ENCODE measurements at places on chromosomes 3 and 15.

DNA sequence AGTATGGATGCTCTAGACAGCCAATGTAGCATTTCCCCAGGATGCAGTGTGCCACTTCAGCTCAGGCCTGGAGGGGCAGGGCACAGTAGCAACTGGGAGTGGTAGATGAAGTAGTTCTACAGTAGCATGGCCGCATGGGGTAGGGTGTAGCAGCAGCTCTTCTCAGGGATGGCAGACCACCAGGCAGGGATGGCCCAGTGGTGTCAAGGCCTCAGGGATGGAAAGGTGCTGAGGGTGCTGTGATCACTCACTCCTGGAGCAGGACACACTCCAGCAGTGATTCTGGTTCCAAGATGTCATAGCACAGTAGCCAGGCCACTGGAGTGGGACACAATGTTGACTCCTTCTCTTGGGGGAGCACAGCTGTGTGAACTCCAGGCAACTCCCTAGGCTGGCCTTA lies 210.9 kb upstream of the LYSMD4 start:
- no peak for DNase-seq

DNA sequence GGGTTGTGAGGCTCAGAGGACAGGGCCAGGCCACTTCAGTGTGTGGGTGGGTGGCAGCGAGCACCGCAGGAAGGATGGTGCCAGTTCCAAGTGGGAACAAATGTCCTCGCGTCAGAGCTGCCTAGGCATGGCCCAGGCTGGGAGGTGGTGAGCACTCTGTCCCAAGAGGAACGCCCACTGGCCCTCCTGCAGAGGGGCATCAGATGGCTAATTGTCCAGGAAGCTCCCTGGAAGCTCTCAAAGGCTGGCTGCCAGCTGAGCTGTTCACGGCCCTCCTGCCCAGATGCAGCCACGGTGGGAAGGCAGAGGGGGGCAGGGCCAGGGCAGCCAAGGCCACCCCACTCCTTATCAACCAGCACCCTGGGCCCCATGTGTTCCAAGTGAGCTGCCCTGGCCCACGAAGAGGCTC lies 55.2 kb downstream of the IQSEC1 start:
- no peak for DNase-seq

DNA sequence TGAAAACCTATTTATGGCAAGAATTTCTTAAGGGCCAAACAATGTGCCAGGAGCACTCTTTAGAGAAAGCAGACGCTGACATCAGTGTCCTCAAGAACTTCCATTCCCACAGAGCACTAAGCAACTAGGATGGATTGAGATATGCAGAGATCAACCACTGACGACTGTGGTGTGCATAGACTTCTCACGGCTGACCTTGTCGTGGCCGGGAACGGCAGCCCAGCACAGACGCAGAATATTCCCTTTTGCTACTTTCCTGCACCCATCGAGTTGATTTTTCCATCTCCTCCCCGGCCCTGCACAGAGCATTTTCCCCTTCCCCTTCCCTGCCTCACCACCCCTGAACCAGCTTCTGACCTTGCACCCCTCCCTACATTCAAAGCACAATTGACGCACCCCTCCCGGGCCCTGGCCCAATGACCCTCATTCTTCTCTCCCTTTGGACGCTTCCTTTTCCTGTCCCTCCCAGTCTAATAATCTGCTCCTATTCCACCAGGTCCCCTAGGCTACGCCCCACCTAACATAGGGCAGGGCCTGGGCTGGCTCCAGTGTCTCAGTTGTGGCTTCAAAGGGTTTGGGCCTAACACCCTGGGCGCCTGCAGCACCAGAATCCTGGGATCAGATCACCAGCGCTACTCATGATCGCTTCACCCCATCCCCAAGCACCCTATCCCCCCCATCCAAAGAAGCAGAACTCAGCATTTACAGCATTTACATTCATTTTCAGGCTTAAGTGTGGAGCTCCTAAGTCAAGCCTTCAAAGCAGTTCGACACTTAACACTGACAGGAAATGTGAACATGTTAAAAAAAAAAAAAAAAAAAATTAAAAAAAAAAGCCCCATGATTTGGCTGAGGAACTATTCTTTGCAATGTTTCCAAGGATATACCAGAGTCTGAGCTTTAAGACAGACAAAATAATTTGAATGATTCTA lies 151.2 kb downstream of the FOXP1 start:
- DNase-seq, result no peak

- DNase-seq, result no peak
Observed at GRCh38 chr3:65893631-65894030, 145.1 kb downstream of the MAGI1 start.

GRCh38 chr15:29014493-29014892 lies 128.7 kb downstream of the APBA2 start:
- no peak for DNase-seq

- peak; percentile 50 for DNase-seq
Observed at GRCh38 chr3:69406163-69406562, 20.3 kb upstream of the FRMD4B start.

DNA sequence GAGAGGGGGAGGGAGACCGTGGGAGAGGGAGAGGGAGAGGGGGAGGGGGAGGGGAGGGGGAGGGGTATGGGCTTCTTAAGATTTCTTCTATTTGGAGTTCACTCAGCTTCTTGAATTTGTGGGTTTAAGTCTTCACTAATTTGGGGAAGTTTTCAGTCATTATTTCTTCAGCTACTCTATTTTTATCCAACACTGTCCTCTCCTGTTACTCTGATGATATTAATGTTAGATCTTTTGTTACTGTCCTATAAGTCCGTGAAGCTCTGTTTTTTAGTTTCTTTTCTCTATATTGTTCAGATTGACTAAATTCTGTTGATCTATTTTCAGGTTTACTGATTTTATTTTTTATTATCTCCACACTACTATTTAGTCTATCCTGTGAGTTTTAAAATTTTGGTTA lies 351.5 kb upstream of the TPM1 start:
- DNase-seq, result no peak

DNA sequence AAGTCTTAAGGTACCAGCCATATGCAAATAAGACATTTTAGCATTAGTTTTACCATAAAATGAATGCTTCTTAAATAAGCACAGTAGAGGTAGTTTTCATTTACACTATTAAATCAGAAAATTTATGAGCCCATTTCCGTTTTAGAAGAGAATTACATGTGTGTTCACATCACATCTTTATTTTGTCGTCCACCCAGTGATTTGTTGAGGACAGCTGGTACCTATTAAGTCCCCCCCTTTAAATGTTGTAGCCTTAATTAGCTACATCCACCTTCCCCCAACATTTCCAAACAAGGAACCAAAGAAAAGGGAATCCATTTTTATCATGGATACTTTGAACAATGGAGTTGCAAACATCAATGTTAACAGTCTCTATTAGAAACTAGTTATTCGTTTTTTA lies 6.8 kb downstream of the IL17RD start:
- no peak for DNase-seq

DNA sequence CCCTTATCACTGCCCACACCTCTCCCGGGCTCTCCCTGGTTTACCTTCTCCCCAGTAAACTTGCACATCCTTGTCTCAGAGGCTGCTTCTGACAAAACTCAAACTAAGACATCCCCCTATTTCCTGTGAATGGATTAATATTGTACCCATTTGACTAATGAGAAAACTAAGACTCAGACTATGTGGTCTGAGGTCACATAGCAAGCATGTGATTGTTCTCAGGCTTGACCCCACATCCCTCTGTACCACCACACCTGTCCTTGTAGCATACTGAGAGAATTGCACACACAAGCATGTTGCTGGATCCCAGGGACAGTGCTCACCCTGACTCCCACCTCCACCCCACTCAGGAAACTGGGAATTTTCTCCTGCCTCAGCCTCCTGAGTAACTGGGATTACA lies 90.7 kb upstream of the HES1 start:
- no peak for DNase-seq

- DNase-seq, result no peak
Observed at GRCh38 chr3:77648214-77648613, 608.3 kb downstream of the ROBO2 start.

- DNase-seq, result peak; percentile 85
Observed at GRCh38 chr15:101127506-101128076, 124.3 kb downstream of the CHSY1 start.

- DNase-seq, result no peak
Observed at GRCh38 chr3:11546657-11547302, 96.9 kb downstream of the VGLL4 start.

DNA sequence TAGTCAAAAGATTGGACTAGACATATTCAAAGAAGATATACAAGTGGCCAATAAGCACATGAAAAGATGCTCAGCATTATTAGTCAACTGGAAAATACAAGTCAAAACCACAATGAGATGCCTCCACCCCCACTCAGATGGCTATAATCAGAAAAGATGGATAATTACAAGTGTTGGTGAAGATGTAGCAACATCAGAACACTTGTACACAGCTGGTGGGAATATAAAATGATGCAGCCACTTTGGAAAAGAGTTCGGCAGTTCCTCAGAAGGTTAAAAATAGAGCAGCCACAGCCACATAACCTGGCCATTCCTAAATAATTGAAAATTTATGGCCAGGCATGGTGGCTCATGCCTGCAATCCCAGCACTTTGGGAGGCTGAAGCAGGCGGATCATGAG lies 38.4 kb downstream of the HEG1 start:
- DNase-seq, result no peak

GRCh38 chr15:63452552-63453136 lies 51.7 kb upstream of the USP3 start:
- no peak for DNase-seq

DNA sequence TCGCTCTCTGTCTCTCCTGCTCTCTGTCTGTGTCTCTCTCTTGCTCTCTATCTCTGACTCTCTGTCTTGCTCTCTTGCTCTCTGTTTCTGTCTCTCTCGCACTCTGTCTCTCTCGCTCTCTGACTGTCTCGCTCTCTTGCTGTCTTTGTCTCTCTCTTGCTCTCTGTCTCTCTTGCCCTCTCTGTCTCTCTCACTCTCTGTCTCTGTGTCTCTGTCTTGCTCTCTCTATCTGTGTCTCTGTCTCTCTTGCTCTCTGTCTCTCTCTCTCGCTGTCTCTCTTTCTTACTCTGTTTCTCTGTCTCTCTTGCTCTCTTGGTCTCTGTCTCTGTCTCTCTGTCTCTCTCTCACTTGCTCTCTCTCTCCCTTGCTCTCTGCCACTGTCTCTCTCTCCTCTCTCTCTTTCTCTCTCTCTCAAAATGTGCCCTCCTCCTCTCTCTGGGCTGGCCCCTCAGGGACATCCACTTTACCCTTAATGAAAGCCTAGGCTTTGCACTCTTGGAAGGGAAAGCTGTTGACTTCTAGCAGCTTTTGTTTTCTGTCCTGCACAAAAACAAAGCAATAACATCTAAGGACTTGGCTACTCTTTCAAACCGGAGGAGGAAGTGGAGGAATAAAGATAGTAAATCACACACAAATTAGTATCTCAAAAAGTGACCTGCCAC lies 73.9 kb upstream of the NR2E3 start:
- no peak for DNase-seq

DNA sequence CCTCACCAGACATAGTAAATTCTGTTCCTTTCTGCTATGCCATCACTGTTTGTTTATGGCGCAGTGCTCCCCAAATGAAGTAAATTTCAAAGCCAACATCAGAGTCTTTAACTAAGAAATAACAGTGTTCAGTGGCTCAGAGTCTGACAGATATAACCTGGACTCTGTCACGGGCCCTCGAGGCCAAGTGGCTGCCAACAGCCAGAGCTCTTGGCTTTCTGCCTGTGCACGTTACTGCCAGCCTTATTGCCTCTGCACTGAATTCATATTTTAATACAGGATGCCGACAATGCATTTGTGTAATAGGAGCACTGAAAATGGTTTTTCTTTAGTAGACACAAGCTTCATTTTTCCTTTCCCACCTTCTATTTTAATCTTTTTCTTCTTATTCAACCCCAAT lies 219.9 kb downstream of the NLGN1 start:
- DNase-seq, result no peak

DNA sequence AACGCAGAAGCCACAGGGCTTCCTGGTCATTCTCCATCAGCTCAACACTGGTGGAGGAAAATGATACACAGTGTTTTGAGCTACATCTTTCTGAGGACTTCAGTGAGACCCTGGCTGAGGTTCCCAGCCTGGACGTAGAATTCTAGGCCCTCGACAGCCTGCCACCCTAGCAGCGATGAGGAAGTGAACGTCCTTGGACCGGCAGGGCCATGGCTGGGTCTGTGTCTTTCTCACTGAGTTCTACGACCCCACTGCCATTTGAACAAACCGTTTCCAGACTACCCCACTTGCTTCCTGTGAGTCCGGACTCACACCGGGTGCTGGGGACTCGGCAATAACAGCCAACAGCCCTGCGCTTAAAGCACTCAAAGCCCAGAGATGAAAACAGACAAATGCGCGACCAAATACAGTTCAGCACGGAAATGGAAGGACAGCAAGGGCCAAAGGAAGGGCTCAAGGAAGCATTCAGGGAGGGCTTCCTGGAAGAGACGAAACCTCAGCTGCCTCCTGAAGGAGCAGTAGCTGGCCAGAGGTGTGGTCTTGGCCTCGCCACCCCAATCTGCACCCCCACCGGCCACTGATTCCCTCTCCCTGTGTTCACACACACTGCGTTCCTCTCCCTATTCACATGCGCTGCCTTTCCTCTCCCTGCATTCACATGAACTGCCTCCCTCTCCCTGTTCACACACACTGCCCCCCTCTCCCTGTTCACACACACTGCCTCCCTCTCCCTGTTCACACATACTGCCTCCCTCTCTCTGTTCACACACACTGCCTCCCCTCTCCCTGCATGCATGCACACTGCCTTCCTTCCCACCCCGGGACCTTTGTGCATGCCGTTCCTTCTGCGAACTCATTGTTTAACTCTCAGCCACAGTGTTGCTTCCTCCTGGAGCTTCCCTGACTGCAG lies 136.3 kb upstream of the PRR20G start:
- no peak for DNase-seq

GRCh38 chr3:67325231-67325630 lies 327.1 kb downstream of the KBTBD8 start:
- DNase-seq, result no peak

DNA sequence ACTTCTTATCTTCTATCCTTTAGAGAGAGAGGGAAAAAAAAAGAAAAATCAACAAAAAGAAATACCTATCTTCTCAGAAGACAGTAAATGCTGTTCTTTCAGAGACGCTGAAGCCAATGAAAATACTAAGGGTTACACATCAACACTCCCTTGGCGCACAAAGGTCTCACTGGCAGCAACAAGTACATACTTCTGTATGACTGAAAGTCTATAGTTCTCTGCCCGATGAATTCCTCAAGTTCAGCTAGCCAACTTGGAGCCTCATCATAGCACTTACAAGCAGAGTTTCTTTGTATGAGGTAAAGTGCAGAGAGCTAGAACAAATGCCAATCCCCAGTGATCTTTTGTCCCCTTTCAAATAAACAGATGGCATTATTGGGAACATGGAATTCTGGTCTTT lies 62.7 kb downstream of the CPNE4 start:
- no peak for DNase-seq

GRCh38 chr15:100311833-100312476 lies 29.8 kb downstream of the ADAMTS17 start:
- no peak for DNase-seq
